ENCODE measurements at places on chromosomes 12 and 14.

- DNase-seq = no peak
These were observed 39.3 kb upstream of the FRMD6 start for GRCh38 chr14:51612449-51612848.

DNA sequence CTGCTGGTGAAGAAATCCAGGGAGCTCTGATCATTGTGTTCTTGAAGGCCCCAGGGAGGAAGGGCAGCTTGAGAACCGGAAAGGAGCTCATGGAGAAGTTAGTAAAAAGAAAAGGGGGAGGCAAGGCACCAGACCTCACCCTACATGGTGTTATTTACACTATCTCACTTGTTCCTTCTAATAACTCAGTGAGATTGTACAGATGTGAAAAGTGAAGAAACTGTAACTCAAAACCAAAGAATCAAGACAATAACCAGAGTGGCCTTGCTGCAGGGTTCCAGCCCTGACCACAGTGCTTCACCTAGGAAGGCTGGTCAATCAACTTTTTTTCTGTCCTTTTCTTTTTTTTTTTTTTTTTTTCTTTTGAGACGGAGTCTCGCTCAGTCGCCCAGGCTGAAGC, 353.6 kb downstream of the TMTC2 start:
- DNase-seq = no peak

DNA sequence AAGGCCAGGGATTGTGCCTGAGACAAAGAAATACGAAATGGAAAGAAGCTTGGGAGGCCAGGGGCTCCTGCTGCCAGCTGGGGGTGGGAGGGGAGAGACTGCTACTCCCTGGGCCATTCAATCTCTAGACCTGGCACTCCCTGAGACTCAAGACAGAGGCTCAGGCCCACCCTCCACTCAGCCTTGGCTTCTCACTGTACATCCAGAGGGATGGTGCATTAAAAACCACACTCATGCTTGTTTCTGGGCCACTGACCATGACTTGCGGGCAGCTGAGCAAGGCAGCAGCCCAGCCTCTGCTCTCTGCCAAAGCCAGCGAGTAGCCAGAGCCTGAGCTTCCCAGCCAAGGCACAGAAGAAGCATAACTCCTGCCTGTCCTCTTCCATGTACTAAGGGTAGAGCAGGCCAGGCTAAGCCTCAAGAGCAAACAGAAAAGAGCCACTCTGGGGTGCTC, 41.5 kb downstream of the PITPNM2 start:
- no peak for DNase-seq

GRCh38 chr14:91326514-91327249, 82.2 kb upstream of the GPR68 start:
- DNase-seq = no peak

DNA sequence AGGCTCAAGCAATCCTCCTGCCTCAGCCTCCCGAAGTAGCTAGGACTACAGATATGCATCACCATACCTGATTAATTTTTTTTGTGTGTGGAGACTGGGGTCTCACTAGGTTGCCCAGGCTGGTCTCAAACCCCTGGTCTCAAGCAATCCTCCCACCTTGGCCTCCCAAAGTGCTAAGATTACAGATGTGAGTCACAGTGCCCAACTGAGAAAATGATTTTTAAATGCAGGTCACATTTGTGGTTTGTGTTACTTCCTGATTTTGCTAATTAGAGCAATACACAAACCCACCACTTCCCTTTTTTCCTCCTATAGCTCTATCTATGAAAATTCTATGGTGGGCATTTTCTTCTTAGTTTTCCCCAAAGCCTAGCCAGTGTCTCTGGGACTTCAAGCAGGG, 45.5 kb upstream of the TMEM263 start:
- no peak for DNase-seq

DNA sequence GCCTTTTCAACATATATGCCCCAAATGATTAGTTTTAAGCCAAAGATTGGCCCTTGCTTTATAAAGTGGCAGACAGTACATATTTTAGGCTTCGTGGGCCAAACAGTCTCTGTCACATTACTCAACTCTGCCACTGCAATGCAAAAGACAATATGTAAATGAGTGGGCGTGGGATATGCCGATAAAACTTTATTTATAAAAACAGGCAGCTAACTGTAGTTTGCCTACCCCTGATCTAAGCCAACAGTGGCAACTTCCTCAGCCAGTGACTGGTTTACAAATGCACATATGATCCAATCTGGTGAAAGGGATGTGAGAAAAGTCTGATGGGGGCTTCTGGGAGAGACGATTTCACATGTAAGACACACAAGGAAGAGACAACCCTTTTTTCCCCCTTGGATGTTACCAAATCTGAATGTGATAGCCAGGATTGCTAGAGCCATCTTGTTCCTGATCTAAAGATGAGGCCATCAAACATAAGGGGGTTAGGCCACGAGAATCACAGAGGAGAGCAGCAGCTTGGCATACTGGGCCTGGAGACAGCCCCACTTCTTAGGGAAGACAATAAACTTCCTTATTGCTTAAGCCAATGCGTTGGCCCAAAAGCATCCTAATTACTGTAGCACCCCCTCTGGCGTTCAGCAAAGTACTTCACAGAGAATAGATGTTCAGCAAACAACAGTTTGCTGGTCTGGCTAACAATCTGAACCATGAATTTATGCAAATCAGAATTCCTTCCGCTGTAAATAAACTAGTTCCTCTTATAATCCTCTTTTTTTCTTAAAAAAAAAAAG, 75.2 kb upstream of the TMCC3 start:
- no peak for DNase-seq
